ENCODE measurements at places on chromosomes 16 and 17.

GRCh38 chr16:23482778-23483177 lies 27.5 kb downstream of the GGA2 start:
- no peak for DNase-seq

- no peak for DNase-seq
Measured at GRCh38 chr16:2155977-2156848, 631 bp downstream of the TRAF7 start.

GRCh38 chr16:87189426-87189825 lies 127.8 kb downstream of the C16orf95 start:
- no peak for DNase-seq

- no peak for DNase-seq
Measured at GRCh38 chr17:68302066-68302564, 10.8 kb downstream of the ARSG start.

DNA sequence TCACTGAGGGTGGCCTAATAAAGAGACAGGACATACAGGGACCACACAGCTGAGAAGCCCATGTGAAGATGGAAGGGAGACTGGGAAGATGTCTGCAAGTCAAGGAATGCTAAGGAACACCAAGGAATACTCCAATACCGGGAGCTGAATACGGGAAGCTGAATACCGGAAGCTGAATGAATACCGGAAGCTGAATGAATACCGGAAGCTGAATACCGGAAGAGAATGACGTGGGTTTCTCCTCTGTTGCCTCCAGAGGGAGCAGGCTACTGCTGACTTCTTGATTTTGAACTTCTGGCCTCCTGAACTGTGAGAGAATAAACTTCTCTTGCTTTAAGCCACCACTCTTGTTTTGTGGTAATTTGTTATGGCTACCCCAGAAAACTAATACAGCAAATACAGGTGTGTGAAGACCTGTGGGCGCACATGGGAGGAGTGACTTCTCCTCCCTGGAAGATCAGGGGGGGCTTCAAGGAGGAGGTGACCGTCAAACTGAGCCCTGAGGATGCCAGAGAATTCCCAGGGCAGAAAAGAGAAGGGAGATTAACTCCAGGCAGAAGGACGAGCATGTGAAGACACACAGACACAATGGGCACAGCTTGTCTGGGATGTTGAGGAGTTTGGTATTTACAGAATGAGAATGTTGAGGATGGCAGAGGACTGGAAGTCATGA lies 259.9 kb downstream of the IRF8 start:
- peak; percentile 5 for DNase-seq

- no peak for DNase-seq
Measured at GRCh38 chr17:50931144-50931908, 65.2 kb upstream of the TOB1 start.

- DNase-seq, result no peak
Measured at GRCh38 chr16:68111379-68111778, 26.2 kb downstream of the NFATC3 start.

- DNase-seq, result no peak
Measured at GRCh38 chr17:78272181-78272913, 40.9 kb downstream of the TMEM235 start.

DNA sequence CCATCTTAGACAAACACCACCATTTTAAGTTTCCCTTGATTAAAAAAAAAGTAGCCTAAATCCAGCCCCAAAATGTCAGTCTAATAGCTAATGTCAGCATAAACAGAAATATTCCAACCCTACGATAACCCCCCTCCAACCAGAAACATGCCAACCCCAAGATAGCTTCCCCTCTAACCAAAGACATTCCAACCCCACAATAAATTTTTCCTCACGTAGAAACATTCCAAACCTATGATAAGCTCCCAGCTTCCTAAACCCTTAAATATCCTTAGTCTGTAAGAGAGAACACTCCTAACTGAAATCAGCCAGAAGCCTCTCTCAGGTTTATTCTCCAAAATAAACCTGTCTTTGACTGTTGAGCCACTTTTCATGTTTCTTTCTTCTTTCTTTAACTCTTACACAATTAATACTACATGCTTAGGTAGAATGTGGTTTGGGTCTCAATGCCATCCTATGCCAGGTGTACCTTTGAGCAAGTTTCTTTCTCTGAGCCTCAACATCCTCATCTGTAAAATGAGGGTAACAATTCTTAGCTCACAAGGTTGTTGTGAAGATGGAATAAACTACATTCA lies 10.5 kb upstream of the KRT38 start:
- DNase-seq, result no peak

DNA sequence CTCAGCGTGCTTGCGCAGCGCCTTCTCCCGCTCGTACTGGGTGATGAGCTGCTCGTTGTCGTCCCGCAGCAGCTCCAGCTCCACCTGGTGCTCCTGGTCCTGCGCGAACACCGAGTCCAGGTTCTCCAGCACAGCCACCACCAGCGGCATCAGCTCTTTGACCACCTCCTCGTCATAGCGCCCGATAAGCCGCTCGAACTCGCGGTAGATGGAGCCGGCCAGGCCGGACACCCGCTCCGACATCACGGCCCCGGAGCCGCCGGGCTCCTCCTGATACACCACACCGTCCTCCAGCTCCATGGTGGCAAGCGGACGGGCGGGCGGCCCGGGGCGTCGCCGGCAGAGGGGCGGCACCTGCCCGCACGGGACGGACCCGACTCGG lies 320 bp downstream of the SPAG9 start:
- no peak for DNase-seq

GRCh38 chr16:67246081-67246755 lies 1.1 kb downstream of the FHOD1 start:
- DNase-seq, result no peak

- peak; percentile 34 for DNase-seq
Measured at GRCh38 chr16:6081320-6081976, 983.9 kb upstream of the EEF2KMT start.

GRCh38 chr16:85316321-85316919 lies 204.1 kb upstream of the CIBAR2 start:
- DNase-seq, result peak; percentile 32

DNA sequence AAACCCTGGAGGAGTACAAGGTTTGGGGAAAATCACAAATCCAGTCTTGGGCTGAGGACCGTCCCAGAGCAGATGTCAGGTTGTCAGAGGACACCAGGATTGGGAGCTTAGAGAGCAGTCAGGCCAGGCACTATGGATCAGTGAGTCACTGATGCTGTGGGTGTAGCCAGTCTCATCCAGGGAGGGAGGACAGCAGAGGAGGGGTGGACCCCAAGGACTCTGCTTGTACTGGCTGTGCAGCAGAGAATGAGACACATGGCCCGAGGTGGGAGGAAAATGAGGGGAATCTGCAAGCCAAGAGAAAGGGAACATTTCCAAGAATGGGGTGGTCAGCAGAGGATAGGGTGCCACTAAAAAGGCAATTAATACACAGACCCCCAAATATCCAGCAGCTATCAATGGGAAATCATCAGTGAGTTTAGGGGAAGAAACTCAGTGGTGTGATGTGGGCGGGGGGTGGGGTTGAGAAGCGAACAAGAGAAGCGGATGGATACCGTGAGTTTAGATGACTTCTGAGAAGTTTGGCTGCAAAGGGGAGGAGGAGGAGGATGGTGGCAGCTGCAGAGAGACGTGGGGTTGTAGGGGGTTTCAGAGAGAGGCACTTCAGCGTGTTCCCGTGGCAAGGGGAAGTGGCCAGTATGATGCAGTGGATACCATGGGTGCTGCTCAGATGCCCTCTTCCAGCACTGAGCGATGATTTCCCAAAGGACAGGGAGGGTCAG lies 43.9 kb downstream of the ARHGAP27 start:
- no peak for DNase-seq

GRCh38 chr17:42841975-42842685 lies 2.2 kb upstream of the AOC2 start:
- no peak for DNase-seq

- DNase-seq, result no peak
Measured at GRCh38 chr16:3004319-3004718, 8.4 kb upstream of the CLDN9 start.

GRCh38 chr16:31527734-31528274 lies at the start of gene AHSP:
Gene AHSP (plus strand): TSS chr16:31527900. CDS start chr16:31528140, 240 bp downstream.
- DNase-seq, result no peak

DNA sequence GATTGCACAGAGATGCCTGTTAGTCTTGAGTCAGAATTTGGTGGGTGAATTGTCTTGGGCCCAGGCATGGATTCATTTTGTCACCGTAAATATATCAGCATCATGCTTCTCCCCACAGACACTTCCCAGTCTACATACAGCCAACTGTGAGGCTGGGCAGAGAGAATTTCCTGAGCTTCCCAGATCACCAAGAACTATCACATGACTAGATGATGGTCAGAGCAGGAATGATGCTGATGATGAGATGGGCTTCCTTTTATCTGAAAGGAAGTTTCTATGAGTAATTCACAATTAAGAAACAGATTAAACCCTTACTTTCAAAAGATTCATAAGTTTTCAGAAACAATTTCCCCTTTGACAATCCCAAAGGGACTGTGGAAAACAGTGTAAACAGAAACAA lies 323 bp upstream of the KRTAP9-9 start:
- no peak for DNase-seq

DNA sequence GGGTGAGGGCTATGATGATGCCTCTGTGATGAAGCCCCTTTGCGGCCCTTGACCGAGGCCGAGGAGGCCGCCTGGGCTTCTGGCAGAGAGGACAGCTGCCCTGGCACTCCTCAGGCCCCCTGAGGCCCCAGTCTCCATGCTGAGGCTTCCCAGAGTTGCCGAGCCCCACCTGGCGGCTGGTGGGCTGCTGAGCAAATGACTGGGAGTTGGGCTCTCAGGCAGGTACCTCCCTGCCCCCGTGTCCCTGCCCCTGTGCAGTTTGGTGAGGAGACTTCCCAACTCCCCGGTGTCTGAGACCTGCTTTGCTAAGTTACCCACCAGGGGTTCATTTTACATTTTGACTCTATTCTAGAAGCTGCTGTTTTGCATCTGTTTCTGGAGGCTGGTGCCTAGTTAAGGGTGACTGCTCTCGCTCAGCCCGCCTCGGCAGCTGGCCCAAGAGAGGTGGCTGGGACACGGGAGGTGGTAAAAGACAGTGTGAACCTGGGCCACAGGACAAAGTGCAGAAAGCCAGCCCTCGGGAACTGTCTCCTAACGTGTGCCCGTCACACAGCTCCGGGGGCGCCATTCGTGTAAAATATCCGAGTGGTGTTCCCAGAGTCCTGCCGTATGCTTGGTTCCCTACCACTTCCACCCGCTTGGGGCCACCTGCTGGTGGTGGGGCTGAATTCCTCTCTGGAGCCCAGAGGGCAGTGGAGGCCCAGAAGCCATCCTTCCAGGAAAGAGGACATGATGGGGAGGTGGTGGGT lies 134.5 kb downstream of the RAB11FIP4 start:
- DNase-seq, result no peak

- no peak for DNase-seq
Measured at GRCh38 chr17:11340803-11341202, 99.8 kb downstream of the SHISA6 start.

GRCh38 chr16:83651871-83652270 lies 155.9 kb upstream of the HSBP1 start:
- peak; percentile 42 for DNase-seq

DNA sequence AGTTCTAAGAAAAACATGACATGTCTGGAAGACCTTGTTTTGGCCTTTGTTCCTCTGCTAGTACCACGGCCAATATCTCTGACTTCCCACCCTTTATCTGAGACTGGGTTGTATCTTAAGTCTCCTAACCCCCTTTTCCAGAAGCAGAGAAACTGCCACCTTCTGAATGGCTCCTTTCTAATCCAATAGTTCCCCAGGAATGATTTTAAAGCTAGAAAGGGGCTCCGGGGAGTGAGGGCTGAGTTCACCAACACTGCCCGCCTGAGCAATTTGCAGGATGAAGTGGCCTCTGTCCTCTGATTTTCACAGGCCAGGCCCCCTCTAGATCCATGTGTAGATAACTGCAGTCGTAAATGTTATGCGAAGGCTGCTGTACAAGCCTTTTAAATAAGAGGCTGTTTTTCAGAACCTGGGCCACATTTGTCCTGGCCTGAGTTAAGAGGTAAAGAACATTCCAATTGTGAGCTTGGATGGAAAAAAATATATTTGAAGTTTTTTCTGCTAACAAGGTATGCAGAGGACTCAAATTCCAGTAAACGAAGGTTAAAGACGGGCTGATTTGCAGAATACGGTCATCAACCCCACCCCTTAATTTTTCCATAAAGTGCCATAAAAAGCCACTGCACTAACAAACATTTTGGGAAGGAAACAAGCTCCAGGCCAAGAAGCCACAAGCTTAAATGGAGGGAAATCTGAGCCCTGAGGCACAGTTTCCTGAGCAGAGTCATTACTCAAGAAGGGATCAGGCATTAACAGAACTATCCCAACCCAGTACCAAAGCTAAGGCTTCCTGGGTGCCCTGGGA lies 117.0 kb upstream of the MAF start:
- no peak for DNase-seq

GRCh38 chr16:10332241-10332640 lies 53.6 kb upstream of the ATF7IP2 start:
- no peak for DNase-seq

DNA sequence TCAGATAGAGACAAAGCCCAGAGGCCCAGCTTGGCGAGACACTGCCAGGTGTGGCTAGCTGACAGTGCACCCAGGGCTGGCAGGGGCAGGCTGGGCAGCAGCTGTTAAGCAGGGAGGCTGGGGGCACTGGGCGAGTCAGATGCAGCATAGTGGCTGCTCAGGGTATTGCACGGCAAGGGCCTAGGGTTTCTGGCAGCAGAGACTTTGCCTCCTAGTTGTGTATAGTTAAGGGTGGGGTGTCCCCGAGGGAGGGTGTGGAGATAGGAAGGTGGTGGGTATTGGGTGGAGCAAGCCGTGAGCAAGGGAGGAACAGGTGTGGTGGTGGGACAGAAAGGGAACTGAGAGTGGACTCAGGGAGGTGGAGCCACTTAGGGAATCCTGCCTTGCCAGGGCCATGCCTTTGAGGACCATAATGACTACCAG lies 66.0 kb downstream of the SMPD3 start:
- no peak for DNase-seq

DNA sequence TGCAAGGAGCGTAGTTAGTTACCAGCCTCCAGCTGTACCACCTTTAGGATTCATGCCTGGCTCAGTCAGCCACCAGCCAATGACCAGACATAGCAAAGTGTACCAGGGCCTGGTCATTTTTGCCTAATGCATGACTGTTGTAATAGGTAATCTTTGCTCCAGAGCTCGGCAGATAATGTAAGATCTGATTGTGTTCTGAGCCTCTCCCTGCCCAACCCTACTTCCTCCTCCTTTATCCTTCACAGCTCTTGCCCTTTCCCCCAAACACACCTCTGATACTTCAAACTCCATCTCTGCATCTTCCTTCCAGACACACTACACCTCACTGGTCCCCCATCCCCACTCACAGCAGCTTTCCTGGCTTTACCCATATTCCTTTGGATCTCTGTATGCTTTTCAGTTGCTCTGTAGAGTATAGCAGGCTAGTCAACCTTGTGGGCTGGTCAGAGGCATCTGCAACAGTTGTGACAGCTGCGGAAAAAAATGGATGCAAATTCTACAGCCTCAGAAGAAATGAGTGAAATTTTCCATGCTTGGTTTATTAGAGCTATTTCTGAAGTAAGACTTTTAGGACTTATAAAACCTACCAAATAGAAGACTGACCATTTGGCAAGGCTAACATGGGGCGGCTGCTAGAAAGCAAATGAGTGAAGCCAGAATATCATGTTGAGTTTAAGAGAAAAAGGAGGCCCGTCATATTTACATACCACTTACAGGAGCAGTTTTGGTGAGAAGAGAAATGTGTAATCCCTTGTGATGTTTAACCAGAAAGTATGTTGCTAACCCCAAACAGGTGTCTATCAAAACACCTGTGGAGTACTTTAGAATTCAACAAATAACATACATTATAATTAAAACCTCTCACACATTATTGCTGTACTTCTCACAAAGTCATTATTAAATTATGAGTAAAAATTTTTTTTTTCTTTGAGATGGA lies 19.9 kb upstream of the C16orf87 start:
- DNase-seq, result no peak

- DNase-seq, result no peak
Measured at GRCh38 chr17:1475321-1475854, 17.1 kb downstream of the MYO1C start.

GRCh38 chr16:64532691-64533090 lies 589.2 kb downstream of the CDH11 start:
- no peak for DNase-seq
